HCEC 1CT (cell line): ENCODE measurements at places on chromosomes 1 and 21.

DNA sequence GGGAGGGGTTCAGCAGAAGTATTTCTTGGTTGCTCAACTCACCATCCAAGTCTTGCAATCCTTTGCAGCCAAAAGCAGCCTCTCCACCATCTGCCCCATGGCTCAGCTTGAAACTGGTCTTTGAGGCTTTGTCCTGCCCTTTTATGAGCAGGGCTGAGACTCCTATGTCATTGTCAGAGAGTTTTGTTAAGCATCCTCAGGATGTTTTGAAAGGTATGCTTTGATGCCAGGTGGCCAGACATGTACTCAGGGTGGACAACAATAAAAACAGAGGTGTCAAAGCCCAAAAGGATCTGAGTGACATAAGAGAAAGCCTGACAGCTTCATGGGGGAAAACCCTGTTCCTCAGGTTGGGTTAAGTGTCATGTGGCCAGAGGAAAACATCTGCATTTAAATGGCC, 310.5 kb downstream of the PRDM2 start:
- no peak for DNase-seq

DNA sequence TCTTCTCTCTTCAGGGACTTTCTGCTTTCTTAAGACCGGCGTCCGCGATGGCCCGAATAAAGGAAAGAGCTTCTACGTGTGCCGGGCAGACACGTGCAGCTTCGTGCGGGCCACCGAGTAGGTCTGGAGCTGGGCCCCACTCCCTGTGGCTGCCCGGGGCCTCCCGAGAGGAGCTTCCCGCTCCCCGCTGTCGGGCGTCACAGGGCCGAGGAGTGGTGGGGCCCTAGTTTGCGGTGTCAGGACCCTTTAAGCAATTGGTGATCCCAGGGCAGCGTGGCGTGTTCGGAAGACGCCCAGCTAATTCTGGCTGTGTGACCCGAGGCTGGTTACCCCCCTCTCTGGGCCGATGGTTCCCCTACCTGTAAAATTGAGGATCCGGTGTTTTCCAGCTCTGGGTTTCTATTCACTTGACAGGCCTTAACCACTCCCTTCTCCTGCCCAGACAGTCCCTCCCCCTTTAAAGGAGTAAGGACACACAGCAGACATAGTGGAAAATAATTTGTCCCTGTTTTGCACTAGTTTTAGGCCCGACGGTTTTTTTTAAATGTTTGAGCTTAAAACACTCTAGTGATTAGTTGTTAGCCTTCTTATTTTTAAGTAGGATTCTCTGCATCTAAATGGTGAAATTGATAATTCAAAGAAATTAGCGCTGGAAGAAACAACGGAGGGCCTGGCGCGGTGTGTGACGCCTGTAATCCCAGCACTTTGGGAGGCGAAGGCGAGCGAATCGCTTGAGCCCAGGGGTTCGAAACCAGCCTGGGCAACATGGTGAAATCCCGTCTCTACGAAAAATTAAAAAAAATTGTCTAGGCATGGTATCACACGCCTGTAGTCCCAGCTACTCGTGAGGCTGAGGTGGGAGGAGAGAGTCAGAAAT, 553 bp downstream of the TTF2 start:
- peak; percentile 10 for DNase-seq

DNA sequence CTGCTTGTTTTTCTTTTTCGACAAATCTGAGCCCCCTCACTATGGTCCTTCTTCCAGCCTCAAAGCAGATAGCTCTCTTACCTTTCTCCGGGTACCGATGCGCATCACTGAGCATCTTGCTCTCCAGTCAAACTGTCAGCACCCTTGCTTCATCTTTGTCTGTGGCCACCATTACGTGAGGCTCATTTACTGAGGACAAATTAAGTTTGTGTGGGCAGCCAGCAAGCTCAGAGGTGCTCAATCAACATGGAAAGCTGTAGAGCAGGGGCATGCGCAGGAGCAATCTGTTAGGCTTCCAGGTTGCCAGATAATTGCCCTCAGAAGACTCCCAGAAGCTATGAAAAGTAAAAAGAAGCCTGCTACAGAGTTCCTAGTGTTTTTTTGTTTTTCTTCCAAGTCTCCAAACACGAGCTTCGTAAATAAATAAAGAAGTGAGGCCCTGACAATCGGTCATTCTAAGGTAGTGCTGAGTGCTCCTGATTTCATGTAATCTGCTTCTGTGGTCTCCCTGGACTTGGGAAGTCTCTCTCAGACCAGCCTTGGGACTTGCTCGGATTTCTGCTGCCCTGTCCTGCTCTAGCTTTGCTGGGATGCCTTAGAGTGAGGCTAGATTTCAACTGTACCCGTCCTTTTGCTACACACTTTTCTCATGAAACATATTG, 1.8 kb downstream of the C1orf53 start:
- DNase-seq: no peak

GRCh38 chr1:92805216-92805615, 20.3 kb upstream of the EVI5 start:
- DNase-seq: no peak

DNA sequence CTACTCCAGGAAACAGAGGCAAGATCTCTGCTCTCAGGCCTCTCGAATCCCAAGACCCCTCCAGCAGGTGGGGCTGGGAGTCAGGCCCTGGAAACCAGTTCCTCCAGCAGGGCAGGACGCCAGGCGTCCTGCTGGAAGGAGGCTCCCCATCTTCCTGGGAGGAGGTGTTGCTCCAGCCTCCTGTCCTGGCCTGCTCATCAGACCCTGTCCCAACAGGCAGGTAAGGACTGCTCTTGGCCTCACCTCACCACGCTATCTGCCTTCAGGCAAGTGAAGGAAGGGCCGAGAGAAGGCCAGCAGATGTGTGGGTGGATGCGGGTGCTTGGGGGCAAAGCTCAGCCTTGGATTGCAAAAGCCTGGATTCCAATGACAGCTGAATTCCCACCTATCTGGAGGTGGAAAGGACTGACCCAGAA, 82.9 kb downstream of the SSBP3 start:
- no peak for DNase-seq

GRCh38 chr21:37647781-37648180, 268.5 kb downstream of the KCNJ6 start:
- DNase-seq: no peak

GRCh38 chr1:80217377-80217986, 1211.0 kb upstream of the ADGRL4 start:
- DNase-seq: peak; percentile 73

- DNase-seq: no peak
Measured at GRCh38 chr1:178953034-178953433, 72.7 kb upstream of the FAM20B start.

- no peak for DNase-seq
Measured at GRCh38 chr1:41558761-41559171, 74.3 kb upstream of the EDN2 start.

DNA sequence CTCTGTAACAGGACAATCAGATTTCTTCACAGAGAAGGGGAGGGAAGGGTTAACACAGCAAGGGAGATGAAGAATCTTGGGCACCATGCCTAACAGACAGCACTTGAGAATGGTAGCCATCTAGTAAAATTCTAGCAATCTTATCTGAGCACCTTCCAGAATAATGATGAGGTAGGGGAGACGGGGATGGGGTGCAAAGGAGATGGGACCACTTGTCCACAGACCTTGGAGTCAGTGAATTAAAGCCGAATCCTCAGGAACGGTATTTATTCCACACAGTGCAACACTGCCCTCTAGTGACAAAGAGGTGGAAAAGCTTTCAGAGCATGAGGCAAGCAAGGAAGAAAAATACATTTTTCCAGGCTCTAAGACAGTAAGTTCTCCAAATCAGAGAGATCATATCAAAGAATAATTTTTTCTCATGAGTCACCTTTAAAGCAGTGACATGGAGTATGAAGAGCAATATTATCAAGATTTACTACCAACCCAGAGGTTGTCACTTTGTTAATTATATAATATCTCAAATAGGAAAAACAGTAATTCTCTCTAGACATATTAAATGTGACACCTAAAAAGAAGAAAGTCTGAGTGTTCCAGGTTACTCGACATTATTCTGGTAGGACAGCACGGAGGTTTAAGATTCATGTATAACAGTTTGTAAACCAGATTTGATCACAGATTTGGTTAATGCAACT, 43.3 kb upstream of the LPAR3 start:
- DNase-seq: peak; percentile 52

GRCh38 chr1:228510803-228511413, 23.7 kb downstream of the RNF187 start:
- DNase-seq: no peak

GRCh38 chr21:45886610-45887026, 95.0 kb upstream of the COL6A1 start:
- DNase-seq: no peak

DNA sequence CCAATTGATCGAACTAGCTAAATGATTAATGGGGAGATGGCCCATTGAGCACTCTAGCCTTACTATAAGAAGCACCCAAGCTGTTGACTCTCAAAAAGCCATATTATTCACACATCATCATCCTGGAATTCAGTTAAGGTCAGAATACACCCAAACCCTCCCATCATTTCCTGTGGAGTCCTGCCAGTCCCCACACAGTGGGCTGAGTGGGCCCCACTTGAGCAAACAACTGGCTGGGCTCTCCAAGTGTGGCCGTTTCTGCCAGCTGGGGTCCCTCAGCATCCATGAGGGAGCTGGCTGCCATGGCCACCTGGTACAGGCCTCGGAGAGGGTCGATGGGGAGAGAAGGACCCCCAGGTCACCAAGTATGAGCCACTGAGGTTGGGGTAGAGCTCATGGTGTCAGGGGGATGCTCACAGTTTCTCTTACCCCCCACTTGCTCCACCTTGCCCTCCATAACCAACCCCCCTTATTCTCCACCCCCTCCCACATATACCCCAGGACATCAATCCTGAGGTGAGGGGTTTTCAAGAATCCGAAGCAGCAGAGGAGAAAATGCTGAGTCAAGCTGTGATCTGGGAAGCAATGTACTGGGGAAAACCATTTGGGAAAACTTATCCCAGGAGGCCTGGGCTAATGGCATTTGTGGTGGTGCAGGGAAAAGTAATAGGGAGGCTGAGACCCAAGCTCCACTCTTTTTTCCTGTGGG, 60.3 kb downstream of the UBE2T start:
- peak; percentile 80 for DNase-seq

GRCh38 chr1:23420778-23421177, 3.8 kb downstream of the TCEA3 start:
- no peak for DNase-seq

DNA sequence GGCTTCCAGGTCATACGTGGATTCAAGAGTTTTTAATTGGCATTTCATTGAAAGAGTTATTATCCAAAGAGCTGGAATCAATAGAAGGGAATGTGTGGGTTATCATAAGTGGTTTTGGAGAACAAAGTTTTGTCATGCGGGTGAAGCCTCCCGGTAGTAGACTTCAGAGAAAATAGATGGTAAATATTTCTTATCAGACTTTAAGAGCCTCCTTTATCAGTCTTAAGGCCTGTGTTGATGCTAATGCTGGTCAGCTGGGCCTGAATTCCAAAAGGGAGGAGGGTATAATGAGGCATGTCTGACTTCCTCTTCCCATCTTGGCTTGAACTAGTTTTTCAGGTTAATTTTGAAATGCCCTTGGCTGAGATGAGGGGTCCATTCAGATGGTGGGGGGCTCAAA, 89.7 kb downstream of the ITSN1 start:
- DNase-seq: no peak

DNA sequence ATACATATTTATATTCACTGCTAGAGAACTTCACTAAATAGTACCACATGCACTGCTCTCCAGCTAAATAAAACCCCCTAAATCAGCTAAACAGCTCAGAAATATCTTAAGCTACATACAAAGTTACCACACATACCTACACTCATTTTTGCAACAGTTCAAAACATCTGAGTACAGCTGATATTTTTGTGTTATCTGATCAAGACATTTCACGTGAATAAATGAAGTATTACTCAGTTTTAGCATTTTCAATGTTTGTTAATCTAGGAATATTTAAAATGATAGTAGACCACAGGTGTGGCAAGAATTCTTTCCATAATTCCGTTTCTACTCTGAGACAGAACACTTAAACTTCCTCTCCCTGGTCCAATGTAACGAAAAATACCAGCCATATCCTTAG, 20.8 kb downstream of the EVI5 start:
- no peak for DNase-seq

DNA sequence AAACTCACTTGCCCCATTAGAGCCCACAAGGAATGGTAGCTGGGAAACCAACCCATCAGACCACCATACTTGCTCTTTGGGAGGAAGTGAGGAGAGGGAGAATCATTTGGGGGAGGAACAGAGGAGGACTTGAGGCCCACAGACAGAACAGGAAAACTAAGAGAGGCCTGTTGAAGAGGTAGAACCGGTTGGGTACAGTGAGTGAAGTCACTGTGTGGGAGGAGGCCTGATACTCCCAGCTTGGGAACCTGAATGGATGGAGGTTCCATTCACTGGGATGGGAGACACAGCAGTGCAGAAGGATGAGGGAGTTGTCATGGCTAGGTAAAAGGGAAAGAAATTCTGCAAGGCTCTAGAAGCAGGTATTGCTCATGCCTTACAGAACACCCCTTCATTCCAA, 63.4 kb upstream of the PSEN2 start:
- DNase-seq: no peak

DNA sequence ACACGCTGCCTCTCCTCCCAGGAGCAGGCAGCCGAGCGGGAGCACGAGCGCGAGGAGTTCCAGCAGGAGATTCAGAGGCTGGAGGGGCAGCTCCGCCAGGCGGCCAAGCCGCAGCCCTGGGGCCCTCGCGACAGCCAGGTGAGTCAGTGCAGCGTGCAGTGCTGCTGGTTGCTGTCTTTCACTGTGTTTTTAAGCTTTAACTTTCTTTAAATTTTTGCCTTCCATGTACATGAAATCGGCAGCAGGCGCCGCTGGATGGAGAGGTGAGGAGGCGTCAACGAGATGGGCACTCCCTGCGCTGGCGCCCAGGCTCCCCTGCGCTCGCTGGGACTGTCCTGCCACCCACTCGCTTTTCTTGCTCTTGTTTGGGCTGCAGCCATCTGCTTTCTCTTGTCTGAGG, 60.7 kb upstream of the DIP2A start:
- DNase-seq: no peak

GRCh38 chr1:6298940-6299465, 38.1 kb upstream of the GPR153 start:
- no peak for DNase-seq

- DNase-seq: peak; percentile 47
Measured at GRCh38 chr1:16677552-16678431, 11.0 kb upstream of the RNU1-3 start.

DNA sequence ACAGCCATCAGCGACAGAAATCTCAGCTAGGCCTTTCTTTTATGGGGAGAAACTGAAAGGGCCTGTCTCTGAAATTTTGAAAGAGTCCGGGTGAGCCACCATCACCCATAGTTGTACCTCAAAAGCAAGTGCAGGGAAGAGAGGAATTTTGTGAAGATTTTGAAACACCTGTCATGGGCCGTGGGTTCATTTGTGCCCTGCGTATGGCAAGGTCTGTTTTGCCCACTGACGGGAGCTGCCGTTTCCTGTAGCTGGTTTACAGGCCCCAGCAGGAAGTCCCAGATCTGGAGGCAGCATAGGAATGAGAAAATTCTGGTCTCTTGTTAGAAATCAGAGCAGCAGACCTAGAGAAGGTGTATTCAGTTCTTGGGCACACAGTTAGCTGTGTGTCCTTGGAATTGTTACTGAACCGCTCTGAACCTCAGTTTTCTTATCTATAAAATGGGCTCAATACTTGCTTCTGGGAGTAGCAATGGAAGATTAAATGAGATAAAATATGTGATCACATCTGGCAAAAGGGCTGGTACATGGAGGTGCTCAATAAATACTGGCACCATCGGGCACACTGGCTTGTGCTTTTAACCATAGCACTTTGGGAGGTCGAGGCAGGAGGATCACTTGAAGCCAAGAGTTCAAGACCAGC, 52.5 kb downstream of the MAN1C1 start:
- no peak for DNase-seq

- DNase-seq: no peak
Measured at GRCh38 chr1:2299131-2299627, 71.1 kb downstream of the SKI start.

GRCh38 chr1:224761245-224761644, 145.1 kb downstream of the CNIH3 start:
- no peak for DNase-seq

GRCh38 chr1:228471154-228471761, 15.9 kb upstream of the RNF187 start:
- DNase-seq: no peak
